Gastroesophageal sphincter (tissue), 4 donors: ENCODE measurements at places on chromosomes 12 and 14.

DNA sequence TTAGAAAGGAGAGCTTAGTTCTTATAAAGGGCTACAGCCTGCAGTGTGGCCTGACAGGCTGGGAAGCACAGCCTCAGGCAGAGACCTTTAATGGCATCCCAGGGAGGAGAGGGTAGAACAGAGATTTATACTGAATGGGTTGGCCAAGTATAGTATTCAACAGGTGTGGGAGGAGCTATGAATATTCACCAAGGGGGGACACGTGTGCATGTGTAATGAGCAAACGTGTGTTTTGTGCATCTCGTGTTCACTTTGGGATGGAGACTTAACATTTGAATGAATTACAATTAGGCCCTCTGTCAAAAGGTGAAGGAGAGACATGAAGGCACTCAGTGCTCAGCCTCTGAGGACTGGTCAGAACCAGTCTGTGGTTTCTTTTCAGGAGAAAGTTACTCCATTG is 5.2 kb downstream of the TDP1 start:
- no peak for ATAC-seq

DNA sequence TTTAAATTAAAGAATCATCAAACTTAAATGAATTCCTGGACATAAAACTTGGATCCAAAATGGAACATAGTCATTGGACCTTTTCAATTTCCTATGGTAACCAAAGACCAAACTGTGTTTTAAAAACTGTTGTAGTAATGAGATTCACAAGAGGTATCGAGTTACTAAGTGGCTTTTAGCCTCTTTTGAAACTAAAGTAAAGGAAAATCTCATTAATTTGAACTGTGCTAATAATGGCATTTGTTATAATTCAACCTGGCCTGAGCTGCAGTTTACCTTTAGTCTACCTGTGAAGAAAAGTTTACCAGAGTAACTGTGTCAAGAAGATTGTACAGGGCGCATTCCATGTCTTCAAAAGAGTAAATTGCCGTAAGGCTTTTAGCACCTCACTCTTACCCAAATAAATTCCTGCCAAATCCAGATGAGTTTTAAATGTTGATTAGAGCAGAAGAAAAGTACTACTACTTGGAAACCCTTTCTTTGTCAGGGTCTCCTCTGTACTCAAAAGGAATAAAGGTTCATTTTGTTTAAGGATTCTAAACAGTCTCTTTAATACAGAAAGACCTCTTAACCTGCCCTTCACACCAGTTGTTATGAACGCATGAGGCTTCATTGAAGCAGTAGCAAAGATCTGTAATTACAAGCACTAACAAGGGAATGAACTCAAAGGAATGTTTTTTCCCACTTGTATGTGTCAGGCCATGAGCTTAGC is 17.1 kb upstream of the MED13L start:
- no peak for ATAC-seq

GRCh38 chr12:124804011-124804621 is 59.5 kb downstream of the SCARB1 start:
- ATAC-seq: peak; percentile 76

GRCh38 chr14:94998685-94999084 is 158.6 kb downstream of the DICER1 start:
- no peak for ATAC-seq

- ATAC-seq: no peak
These were observed 69.4 kb downstream of the CD163L1 start for GRCh38 chr12:7374423-7375144.
